ENCODE measurements at places on chromosomes 7 and 10. TPM values are rescaled to one million over a fixed set of nuclear protein-coding genes. Genes with fewer than 3 reads are reported as not detected.

DNA sequence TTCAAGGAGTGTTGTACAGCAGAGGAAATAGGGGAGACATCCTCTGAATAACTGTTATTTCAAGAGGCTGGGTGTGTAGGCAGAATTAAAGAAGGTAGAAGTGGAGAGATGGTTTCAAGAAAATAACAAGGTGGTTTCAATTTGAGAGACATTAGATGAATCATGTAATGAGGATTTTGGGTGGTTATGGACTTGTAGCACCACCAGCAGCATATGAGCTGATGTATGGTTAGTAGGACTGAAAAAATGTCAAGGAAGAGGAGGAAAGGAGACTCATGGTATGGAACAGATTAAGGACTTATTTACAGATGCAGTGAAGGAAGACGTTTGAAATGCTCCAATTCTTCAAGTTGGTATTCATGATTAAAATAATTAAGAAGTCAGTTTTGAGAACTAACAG lies 166.2 kb downstream of the EXOC4 start:
- DNase-seq = no peak

GRCh38 chr7:84144935-84145334 lies 49.7 kb downstream of the SEMA3A start:
- DNase-seq = no peak

The AGAP5 gene
- polyA plus RNA-seq = 32.9 TPM

DNA sequence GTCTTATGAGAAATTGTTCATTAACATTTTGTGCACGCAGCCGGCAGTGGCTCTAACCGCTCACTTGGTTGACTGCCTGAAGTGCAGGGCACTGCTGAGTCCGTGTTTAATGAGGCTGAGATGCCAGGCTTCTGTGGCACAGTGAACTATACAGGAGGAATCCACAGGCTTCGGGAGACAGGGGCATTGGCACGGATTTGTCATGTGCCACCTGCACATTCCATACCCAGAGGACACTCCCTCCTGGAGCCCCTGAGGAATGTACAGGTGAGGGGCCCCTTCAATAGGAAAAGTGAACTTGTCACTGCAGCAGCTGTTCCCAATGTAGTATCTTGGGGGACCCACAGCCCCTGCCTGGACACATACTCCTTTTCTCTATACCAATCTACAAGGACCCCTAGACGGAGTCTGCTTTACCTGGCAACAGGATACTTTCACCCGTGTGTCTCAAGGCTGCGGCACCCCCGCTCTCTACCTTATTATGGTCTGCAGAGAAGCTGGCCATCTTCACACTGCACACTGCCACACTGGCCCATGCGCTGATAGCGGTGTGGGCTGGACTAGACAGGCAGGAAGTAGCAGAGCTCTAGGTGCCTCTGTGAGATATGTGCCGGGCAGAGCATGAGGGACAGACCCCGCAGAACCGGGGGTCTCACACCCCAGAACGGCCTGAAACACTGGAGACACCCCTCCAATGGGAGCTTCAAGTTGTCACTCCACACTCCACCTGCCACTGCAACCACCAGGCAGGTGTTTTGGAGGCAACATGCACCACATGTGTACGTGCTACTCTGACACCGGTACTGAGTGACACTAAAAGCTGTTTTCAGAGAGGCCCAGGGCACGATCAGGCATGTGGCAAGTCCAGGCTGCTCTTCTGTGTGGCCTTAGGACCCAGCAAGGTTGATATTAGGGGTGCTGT lies 71.4 kb upstream of the RHEB start:
- no peak for DNase-seq

- no peak for DNase-seq
Measured at GRCh38 chr7:1125603-1125969, 34.4 kb downstream of the ZFAND2A start.

DNA sequence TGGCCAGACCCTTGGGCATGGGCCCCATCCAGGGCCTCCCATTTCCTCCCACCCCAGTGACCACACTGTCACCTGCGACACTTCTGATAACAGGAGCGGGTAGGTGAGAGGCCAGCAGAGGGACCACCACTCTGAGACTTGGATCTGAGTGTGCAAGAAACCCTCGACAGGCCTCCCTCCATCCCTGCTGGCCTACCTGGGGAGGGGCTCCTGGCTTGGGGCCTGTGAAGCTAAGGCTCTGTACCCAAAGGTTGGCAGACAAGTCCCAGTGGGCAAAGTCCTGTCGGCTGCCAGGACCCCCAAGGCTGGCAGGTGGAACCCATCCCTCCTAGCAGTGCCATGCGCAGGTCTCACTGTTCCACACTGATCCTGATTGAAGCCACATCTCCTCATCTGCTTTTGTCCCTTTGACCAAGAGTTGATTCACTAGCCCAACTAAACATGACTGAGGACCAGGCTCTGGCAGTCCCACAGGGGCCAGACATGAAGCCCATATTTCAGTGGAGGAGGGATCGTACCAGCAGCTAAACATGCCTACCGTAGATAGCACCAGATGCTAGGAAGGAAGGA lies 1.2 kb upstream of the PGAM2 start:
- DNase-seq = no peak

DNA sequence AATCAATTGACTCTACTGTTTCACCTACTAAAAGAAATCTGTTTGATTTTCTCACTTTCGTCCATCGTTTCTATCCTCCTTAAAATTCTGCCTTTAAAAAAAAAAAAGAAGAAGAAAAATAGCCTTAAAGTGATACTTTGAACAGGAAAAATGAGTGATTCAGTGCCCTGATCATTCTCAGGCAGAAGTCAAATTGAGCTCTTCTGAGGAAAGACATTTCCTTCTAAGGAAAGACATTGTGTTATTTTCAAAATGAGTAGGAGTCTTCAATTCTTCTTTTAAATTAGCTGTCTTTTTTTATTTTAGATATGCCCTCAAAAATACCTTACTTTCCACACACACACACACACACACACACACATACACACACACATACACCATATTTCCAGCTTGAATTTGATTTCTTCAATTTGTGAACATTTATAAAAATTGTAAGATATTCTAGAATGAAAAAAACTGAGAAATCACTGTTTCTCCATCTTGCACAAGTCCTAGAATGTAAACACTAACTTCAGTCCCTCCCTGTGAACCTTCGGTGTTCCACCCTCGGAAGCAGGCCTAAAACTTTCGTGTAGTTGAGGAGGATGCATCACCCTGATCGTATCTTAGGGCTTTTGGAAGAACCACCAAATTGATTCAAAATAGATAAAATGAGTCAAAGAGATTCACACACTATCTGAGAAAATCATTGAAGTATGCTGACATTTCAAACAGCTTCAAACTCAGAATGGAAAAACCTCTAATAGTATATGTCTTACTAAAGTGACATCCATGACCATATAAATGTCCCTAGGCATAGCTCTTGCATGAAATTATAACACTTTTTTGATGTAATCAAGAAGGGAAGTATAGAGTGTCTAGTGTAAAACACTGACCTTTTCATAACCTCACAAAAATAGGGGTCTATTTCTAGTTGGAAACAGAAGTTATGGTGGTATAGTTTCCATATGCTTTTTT lies 270.8 kb downstream of the GATA3 start:
- no peak for DNase-seq

The NCF1 gene
- polyA plus RNA-seq = 2.7 TPM

The CYP3A4 gene
- polyA plus RNA-seq = 0.11 TPM

- no peak for DNase-seq
Measured at GRCh38 chr10:126889421-126889820, 15.8 kb upstream of the DOCK1 start.

The TMEM176A gene
- polyA plus RNA-seq = 131 TPM

- DNase-seq = no peak
Measured at GRCh38 chr7:67573639-67574038, 577.0 kb downstream of the TYW1 start.

The LMTK2 gene
- polyA plus RNA-seq = 14.4 TPM

DNA sequence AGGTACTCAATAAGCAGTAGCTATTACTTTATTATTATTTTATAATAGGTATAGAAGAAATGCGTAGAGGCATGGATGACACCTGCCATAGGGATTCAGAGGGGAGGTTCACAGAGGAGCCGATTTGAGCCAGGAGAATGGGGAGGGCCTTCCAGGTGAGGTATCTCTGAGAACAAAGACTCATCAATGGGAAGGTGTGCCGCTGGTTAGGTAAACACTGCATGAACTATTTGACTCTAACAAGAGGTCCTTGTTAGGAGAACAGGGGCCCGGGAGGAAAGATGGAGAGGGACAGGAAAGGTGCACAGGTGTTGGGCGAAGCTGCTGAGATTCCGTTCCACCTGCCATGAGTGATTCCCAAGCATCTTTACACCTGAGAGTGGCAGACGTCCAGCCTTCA lies 41.8 kb upstream of the TMEM273 start:
- no peak for DNase-seq

GRCh38 chr7:2513702-2514101 lies 5.9 kb upstream of the LFNG start:
- no peak for DNase-seq

The ATOH7 gene
- 1.2 TPM for polyA plus RNA-seq

The PRSS37 gene
- polyA plus RNA-seq = 0.40 TPM

GRCh38 chr10:131169146-131169545 lies 142.4 kb downstream of the TCERG1L start:
- no peak for DNase-seq

DNA sequence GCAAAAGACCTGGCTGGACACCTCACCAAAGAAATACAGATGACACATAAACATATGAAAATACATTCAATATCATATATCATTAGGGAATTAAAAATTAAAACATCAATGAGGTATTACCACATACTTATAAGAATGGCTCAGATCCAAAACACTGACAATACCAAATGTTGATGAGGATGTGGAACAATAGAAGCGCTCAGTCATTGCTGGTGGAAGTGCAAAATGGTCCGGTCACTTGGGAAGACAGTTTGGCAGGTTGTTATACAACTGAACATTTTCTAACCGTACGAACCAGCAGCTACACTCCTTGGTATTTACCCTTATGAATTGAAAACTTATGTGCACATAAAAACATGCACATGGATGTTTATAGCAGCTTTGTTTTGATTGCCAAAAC lies 38.5 kb downstream of the ZMYND11 start:
- no peak for DNase-seq

- no peak for DNase-seq
Measured at GRCh38 chr10:26488344-26488743, 50.2 kb downstream of the APBB1IP start.

The TAX1BP1 gene
- polyA plus RNA-seq = 74.6 TPM

- no peak for DNase-seq
Measured at GRCh38 chr10:29926693-29927048, 132.7 kb downstream of the JCAD start.

- no peak for DNase-seq
Measured at GRCh38 chr7:100059251-100059739, 9.7 kb downstream of the ZSCAN21 start.

GRCh38 chr10:43869669-43870322 lies 221.1 kb upstream of the ZNF32 start:
- no peak for DNase-seq

GRCh38 chr7:43692582-43693373 lies 36.5 kb downstream of the COA1 start:
- no peak for DNase-seq

The LRRC18 gene
- not detected for polyA plus RNA-seq

GRCh38 chr7:100430493-100431285 lies 1.1 kb downstream of the MEPCE start:
- no peak for DNase-seq

- no peak for DNase-seq
Measured at GRCh38 chr7:155352076-155352752, 54.5 kb downstream of the INSIG1 start.

DNA sequence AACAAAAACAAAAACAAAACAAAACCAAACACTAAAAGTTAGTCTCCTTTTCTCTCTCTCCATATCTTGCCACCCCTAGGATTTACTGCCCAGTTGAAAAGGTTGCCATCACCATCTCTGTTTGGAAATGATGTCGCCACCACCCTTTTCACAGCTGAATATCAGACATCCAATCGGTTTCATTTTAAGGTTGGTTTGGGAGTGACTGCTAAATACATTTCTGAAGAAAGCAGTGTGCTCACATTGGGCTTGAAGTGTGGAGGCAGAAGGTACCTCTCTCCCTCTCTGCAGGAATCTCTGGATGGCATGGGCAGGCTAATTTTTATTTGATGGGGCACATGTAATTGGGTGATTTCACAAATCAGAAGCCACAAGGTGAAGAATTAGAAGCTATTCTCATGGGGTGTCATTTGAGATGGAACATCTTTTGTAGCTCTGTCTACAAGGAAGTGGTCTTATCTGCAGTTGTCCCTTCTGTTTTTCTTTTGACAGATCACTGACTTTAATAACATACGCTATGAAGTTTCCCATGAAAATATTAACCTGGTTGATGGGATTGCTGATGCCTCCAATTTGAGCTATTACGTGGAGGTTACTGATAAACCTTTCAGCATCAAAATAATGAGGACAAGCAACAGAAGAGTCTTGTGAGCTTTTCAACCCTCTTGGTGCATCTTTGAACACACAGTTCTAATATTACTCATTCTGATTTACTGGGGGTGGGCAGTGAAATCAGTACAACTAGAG lies 20.1 kb downstream of the MGAM2 start:
- DNase-seq = no peak

GRCh38 chr7:155009570-155010157 lies 6.7 kb upstream of the PAXIP1 start:
- no peak for DNase-seq

DNA sequence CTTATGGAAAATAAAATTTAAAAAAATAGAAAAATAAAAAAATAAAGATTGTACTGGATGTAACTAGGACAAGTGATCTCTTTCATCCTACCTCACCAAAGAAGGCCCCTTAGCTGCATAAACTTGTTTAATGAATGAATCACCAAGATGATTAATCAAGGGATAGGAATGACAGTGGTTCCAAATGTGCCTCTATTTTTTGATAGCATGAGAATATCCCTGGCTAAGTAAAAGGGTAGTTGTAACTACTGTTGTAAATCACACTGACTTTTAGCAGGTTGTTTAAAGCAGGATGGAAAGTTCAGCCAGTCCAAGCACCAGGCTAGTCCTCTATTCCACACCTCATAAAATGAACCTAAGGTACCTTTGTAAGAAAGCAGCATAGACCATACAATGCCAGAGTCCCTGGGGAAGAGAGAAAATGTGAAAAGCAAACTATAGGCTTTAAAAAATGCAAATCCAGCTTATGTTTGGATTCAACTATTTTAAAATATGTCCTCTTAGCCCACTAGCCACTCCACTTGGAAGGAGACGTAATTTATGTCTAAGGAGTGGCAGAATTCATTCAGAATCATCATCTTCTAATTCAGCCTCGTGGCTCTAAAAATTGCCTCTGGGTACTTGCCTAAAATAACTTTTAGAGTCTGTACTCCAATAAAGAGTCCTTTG lies 126.8 kb downstream of the SKIDA1 start:
- no peak for DNase-seq

The GOLGA7B gene
- 0.40 TPM for polyA plus RNA-seq

DNA sequence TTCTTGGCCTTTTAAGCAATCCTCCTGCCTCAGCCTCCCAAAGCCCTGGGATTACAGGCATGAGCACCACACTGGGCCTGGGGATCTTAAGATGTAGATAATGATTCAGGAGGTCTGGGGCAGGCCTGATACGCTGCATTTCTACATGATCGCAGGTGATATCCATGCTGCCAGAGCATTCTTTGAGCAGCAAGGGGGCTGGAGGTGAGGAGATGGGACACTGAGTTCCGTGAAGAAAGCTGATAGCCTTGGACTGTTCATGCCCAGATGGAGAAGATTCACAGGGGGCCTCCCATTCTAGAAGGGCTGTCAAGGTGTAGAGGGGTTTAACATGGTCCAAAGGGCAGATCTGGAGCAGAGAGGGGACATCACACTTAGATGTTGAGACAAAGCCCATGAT lies 480.3 kb downstream of the RPS24 start:
- DNase-seq = no peak
